Stimulated activated CD4-positive, alpha-beta T cell treated with anti-CD3 and anti-CD28 coated beads, Interleukin-4, amount 100 ng/mL, for 24 hours (primary cell): ENCODE measurements at places on chromosomes 5 and 9.

GRCh38 chr5:72859127-72859526 is 42.7 kb downstream of the TNPO1 start:
- no peak for DNase-seq

DNA sequence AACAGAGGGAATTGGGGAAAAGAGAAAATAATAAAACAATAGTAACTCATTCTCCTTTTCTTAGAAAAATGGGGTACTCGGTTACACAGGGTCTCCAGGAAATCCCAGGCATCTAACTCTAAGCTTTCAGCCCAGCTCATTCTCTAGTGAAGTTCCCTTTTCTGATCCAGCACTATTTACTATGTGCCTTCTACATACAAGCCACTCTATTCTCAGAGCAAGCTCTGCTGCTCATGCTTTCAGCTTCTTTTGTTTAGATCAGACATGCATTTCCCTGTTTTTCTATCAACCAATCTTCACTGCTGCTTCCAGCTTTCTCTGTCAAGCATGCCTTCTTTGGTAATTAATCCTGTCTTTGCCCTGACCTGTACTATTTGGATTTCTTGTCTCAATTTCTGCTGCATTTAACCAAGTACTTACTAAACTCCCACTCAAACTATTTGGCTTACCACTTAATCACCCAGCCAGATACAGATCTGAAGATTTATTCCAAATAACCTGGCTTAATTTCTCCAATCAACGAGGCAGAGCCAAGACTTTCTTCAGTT is 25.3 kb downstream of the OSMR start:
- no peak for DNase-seq

- DNase-seq = no peak
These were observed 44.4 kb downstream of the ANKRD31 start for GRCh38 chr5:75192264-75192663.

GRCh38 chr9:127473501-127473900 is 22.2 kb downstream of the LRSAM1 start:
- no peak for DNase-seq

- DNase-seq = no peak
These were observed 23.7 kb downstream of the MAN2A1 start for GRCh38 chr5:109713453-109713852.

DNA sequence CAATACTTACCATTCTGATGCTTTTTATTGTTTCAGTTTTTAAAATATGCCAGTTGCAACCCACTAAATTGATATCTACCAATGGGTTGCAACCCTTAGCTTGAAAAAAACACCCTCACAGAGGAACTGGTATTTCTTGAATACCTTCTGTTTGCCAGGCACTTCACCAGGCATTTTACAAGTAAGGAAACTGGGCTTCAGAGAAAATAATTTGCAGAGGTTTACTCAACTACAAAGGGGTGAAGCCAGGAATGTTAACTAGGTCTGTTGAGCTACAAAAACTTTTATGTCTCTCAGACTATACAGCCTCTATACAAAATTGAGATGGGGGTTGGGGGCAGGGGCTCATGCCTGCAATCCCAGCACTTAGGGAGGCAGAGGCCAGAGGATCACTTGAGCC is 65.0 kb downstream of the STX17 start:
- no peak for DNase-seq

DNA sequence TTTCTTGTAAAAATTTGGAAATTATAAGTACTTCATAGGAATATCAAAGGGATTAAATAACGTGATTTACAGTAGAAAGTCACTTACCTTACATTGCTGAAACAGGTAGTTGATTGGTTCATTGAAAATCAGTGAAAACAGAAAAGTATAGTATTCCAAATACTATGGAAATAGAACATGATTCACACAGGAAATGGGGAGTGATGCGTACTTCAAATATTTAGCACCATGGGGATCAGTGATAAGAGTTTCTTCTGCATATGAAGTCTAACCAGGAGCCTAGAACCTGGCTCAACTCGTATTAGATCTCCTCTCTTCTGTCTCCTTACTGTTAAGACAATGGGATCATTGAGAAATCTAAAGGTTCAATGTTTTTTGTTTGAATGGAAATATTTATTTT is 133.3 kb downstream of the FAM174A start:
- DNase-seq = no peak
